Esophagus squamous epithelium (tissue), 5 donors: ENCODE measurements at places on chromosomes 5 and 9.

- no peak overlapping the region for H3K27ac ChIP-seq
- H3K36me3 ChIP-seq, result no peaks in the 10 kb centered on the region
- no peak for DNase-seq
Measured at GRCh38 chr5:119037496-119038215, 33.2 kb upstream of the DMXL1 start.

- no peaks in the 10 kb centered on the region for H3K27me3 ChIP-seq
- peak overlapping the region; percentile 88 for H3K27ac ChIP-seq
Measured at GRCh38 chr5:172878933-172879752, 45.1 kb downstream of the ERGIC1 start.

DNA sequence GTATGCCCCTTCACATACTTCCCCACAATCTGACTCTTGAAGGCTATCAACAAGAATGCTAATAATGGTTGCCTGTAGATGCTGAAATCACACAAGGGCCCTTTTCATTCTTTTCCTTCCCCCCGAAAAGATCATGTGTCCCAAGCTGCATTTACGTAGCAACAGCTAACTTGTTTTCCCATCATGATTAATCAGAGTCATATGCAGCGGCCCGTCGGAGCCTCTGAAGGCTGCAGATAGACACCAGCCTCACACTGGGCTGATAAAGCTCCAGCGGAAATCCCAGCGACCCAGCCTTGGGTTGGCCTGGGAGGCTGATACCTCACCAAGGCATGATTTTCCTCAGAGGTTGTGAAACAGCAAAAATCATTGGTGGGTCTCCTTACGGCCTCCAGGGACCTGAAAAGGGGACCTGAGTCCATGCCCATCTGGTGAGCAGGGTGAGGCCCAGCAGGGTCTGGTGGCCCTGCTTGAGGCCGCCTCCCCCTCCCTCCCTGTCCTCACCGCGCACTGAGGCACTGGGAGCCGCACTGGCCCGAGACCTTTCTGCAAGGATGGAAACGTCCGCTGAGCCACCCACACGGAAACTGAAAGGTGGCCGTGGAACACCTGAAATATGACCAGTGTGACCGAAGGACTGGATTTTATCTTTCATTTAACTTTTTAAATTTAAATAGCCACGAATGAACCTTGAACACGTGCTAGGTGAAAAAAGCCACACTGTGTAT is 114.2 kb upstream of the PHYKPL start:
- no peak for DNase-seq
- no peaks in the 10 kb centered on the region for H3K27me3 ChIP-seq
- H3K4me3 ChIP-seq, result no peak overlapping the region
- peaks cover 6% of the 10 kb centered on the region for H3K4me1 ChIP-seq
- H3K27ac ChIP-seq, result no peak overlapping the region
- H3K36me3 ChIP-seq, result no peaks in the 10 kb centered on the region

GRCh38 chr5:169701910-169702451 is 64.9 kb downstream of the DOCK2 start:
- H3K36me3 ChIP-seq, result no peaks in the 10 kb centered on the region
- H3K27me3 ChIP-seq, result no peaks in the 10 kb centered on the region
- H3K27ac ChIP-seq, result no peak overlapping the region
- H3K4me3 ChIP-seq, result no peak overlapping the region
- DNase-seq, result no peak
- H3K4me1 ChIP-seq, result no peaks in the 10 kb centered on the region

GRCh38 chr5:72408127-72408526 is 88.0 kb downstream of the PTCD2 start:
- peaks cover 3% of the 10 kb centered on the region for H3K4me1 ChIP-seq
- no peaks in the 10 kb centered on the region for H3K27me3 ChIP-seq
- DNase-seq, result no peak
- no peak overlapping the region for H3K4me3 ChIP-seq
- no peaks in the 10 kb centered on the region for H3K36me3 ChIP-seq

GRCh38 chr9:115629879-115630840 is 512.2 kb upstream of the TNC start:
- no peak overlapping the region for H3K27ac ChIP-seq
- H3K4me1 ChIP-seq, result no peaks in the 10 kb centered on the region
- H3K4me3 ChIP-seq, result no peak overlapping the region
- H3K36me3 ChIP-seq, result no peaks in the 10 kb centered on the region
- peaks cover 3% of the 10 kb centered on the region for H3K27me3 ChIP-seq
- DNase-seq, result no peak

DNA sequence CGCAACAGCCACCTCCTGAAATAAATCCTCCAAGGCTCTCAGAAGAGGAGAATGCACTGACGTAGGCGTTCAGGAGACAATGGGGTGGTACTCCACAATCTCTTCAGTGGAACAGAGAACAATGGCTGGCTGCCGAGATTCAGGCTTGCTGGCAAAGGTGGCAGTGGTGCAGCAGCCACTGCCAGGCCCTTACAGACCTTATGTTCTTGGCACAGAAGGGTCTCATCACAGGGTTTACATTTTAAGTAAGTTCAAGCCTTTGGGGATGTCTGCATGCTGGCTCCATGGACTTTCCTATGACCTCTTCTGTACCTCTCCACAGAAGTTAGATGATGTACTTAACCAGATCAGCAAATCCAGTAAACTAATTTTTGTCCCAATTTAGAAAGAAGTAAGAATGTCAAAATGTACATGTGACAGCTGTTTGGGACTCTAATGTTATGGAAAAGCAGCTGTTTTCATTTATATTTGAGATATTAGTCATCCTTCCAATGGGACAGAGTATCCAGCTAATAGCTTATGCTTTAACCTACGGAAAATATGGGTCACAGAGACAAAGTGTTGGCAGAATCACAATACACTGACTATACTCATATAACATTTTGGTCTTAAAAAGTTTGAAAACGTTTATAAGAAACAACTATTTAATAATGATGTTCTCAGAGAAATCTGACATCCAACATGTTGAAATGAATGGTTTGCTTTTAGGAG is 180.9 kb downstream of the MAPKAP1 start:
- no peaks in the 10 kb centered on the region for H3K36me3 ChIP-seq
- no peak overlapping the region for H3K4me3 ChIP-seq
- no peaks in the 10 kb centered on the region for H3K27me3 ChIP-seq
- no peak for DNase-seq
- H3K27ac ChIP-seq, result no peak overlapping the region

DNA sequence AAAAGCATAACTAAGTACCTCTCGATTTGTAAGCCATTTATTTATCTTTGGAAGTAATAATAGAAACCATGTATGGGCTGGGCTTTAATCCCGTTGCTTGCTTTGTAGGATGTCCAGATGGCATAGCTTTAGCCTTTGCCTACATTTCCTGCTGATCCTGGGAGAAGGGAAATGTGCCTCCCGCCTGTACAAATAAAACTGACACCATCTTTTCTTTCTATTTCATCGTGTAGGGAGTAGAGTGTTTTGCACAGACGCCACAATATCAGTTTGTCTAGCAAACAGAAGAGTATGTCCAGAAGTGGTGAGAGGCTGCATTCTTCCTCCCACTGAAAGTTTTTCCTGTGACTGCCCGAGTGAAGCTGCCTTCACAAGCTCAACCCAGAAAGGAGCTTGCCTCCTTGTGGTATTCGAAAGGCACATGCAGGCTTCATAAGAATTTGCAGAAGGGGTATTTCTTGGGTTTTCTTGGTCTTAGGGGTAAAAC is 24.7 kb upstream of the TJP2 start:
- H3K27ac ChIP-seq, result peak overlapping the region; percentile 51
- DNase-seq, result no peak
- peaks cover 11% of the 10 kb centered on the region for H3K4me1 ChIP-seq
- H3K4me3 ChIP-seq, result no peak overlapping the region

DNA sequence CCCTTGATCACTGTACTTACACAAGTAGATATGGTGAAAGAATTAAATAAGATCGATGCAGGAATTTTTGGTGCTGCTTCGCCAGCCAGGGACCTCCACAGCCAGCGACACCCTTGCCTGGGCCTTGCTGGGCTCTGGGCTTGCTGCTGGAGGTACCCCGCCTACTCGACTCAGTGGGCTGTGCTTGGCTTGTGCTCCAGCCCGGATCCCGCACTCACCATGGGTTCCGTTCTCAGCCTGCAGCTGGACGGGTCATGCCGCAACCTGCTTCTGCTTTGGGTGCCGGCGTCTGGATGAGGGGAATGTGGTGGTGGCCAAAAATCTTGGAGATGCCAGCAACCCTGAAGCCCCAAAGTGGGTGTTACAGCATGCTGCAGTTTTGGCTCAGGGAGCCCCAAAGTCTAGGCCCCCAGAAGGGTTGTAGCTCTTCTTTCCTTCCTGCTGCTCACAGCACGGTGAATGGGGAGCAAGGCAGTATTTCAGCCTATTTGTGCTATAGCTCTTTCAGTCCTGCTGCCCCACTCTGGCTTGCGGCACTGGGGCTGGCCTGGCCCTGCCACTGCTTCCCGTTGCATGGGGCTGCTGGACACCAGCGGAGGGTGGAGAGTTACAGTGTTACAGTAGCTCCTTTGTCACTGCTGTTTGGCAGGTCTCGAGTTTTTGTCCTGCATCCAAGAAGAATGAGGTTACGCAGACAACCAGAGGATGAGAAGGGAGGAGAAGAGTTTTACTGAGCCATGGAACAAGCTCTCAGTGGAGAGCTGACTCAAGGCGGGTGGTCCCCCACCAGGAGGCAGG is 48.0 kb downstream of the TARS1 start:
- H3K4me1 ChIP-seq, result no peaks in the 10 kb centered on the region
- H3K36me3 ChIP-seq, result no peaks in the 10 kb centered on the region
- no peak overlapping the region for H3K27ac ChIP-seq

DNA sequence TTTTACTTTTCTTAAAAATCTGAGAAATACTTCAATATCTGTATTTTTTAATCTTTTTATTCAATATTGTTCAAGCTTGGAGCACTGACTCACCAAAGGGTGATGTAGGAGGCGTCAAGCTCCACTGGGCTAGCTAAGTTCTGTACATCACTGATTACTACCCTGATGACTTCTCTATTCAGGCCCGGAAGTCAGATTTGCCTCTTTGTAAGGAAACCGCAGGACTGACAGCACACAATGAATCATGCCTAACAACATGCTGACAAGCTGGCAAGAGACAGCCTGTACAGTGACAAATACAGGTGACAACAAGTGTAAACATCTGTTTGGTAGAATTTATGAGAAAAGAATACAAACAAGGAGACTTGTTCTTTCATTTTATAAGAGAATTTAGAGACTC is 627.9 kb upstream of the RORB start:
- H3K4me1 ChIP-seq, result peaks cover 5% of the 10 kb centered on the region
- no peak for DNase-seq
- H3K27me3 ChIP-seq, result no peaks in the 10 kb centered on the region
- H3K27ac ChIP-seq, result no peak overlapping the region
- H3K4me3 ChIP-seq, result no peak overlapping the region
- H3K36me3 ChIP-seq, result no peaks in the 10 kb centered on the region

DNA sequence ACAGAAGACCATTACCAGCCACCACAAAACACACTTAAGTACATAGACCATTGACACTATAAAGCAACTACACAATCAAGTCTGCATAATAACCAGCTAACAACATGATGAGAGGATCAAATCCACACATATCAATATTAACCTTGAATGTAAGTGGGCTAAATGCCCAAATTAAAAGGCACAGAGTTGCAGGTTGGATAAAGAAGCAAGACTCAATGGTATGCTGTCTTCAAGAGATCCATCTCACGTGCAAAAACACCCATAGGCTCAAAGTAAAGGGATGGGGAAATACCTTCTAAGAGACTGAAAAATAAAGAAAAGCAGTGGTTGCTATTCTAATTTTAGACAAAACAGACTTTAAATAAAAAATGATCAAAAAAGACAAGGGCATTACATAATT is 113.6 kb upstream of the CD180 start:
- no peaks in the 10 kb centered on the region for H3K36me3 ChIP-seq
- H3K27ac ChIP-seq, result no peak overlapping the region
- DNase-seq, result no peak

DNA sequence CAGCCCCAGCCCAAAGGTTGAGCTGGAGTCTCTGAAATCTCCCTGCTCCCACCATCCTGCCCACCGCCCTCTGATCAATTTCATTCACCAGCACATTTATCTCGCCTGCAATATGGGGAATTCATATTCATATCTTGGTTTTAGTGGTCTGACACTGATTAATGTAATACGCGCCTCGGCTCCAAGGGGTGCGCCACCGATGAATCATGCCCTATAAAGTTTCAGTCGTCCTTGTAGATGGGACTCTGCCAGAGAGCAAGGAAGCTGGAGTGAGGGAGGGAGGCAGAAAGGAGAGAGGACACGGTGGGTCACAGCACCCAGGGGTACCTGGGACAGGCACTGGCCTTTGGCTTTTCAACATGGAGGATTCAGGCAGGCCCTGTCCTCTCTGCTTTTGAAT is 8.9 kb downstream of the IRX1 start:
- no peaks in the 10 kb centered on the region for H3K36me3 ChIP-seq
- H3K4me1 ChIP-seq, result peaks cover 5% of the 10 kb centered on the region
- H3K4me3 ChIP-seq, result no peak overlapping the region
- no peak for DNase-seq
- peaks cover 21% of the 10 kb centered on the region for H3K27me3 ChIP-seq
